ENCODE measurements at places on chromosomes 11 and 22. TPM values are rescaled to one million over a fixed set of nuclear protein-coding genes. Genes with fewer than 3 reads are reported as not detected.
A peak's percentile ranks its signal among the peaks of the same experiment; 100 is the strongest.

DNA sequence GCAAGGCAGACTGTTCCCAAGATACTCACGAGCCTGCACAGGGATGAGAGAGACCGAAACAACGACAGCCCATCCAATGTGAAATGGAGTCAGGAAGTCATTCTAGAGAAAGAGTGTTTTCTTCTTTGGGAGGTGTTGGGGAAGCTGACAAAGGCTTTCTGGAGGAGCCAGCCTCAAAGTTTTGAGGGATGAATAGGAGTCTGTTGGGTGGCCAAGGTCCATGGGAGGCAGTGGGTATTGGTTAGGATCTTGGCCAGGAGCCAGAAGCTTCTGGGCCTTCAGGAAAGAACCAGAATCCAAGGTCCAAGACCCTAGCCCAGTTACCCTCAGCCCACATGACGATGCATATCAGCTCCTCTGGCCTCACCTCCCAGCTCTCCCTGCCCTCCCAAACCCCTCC lies 59.9 kb upstream of the SHISAL1 start:
- DNase-seq, result peak; percentile 1

Gene PIH1D2
- 0.85 TPM for total RNA-seq

DNA sequence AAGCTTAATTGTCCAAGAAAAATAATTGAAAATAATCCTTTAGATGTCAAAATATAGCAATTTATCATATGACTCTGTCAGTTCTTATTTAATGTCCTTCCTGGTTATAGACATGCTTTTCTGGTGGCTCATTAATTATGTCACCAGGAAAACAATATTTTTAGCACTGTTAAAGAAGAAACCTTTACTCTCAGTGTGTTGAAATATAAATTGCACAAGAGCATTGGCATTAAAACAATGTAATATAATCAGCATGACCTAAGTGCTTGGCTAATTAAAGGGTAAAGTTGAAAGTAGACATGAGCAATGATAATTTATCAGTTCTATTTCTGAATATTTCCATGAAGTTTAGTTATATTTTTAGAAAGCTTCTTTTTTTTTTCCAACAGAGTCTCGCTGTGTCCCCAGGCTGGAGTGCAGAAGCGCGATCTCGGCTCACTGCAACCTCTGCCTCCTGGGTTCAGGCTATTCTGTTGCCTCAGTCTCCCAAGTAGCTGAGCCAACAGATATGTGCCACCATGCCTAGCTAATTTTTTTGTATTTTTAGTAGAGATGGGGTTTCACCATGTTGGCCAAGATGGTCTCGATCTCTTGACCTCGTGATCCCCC lies 232.3 kb downstream of the JRKL start:
- no peak for DNase-seq

DNA sequence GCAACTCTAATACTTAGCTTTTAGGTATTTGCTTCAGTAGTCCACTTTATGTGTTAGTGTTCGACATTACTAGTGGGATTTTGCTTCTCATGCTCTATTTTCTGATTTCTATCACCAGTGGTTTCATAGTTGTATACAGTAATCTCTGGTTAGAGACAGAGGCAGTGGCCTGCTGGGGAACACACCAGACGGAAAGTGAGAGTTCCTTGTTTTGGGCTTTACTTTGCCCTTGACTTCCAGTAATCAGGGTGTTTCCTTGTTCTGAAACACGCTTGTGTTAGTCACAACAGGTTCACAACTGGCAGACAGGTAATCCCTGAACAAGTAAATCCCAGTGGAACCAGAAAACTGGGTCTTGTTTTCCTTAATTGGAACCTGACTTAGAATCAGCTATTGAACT lies 56.0 kb downstream of the PACS1 start:
- DNase-seq, result no peak

- no peak for DNase-seq
These were observed 379.2 kb downstream of the NELL1 start for GRCh38 chr11:21048626-21049025.

- no peak for DNase-seq
These were observed 332.4 kb upstream of the ARHGAP42 start for GRCh38 chr11:100354736-100355135.

DNA sequence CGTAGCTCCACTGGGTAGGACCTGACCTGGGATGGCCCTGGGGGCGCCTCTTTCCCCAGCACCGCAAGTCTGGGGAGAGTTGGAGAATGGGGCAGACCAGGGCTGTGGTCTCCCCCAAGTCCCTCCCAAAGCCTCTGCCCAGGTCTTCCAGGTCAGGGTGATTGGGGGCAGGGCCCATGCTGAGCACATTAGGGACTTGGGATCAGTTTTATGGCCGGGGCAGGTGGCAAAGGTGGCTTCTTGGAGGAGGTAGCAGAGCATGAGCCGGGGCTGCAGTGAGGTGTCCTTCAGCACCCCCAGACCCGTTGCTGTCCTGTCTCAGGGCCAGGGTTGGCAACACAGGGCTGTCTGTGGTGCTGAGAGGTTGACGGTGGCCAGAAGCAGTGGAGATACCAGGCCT lies 6.0 kb downstream of the RELT start:
- no peak for DNase-seq

DNA sequence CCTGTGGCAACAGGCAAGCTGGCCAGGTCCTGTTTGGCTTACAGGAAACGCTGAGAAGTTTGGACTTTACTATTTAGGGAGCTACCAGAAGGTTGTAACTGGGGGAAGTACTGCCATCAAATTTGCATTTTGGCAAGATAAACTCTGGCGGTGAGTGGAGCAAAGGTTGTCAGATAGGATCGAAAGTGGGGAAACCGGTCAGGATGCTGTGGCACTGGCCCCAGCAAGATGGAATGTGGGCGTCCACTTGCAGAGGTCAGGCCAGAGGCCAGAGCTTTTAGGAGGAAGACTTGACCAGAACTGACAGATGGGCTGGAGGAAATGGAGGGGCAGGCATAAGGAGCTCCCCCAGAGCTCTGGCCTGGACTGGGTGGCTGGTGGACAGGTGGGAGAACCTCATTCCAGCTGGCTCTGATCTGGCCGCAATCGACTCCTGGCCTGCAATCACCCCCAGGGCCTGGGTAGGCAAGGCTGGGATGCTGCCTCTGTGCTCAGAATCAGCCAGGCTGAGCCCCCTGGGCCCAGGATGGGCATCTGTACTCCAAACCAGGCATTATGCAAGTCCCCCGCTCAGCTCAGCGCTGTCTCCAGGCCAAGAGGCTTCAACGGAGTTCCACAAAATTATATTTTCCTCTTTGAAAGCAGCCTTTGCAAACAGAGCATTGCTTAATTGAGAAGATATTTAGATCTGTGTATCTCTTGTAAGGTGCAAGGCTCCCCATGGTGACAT lies 178.3 kb upstream of the NECTIN1 start:
- no peak for DNase-seq

Gene FXYD2
- 1.4 TPM for total RNA-seq

DNA sequence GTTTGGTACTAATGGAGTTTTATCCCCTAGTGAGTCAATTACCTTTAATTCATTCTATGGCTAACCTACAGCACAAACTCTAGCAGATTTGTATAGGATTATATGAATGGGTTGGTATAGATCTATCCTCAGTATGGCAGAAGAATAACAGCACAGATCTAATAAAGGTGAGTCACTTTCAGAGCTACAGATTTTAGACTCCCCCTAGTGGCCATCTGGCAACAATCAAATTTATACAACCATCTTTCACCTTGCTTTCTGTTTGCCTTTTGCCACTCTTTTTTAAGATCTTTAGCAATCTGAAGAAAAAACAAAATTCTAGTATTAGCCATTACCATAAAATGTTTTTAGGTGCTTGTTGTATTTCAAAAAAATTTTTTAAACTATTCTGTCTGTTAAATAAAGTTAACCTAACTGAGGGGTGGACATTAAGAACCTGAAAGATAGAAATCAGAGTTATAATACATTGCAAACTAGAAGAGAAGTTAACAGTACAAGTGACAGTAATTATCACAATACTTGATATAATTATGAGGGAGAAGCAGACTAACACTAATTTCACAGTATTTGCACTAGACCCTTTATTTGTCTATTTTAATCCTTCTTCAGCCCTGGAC lies 25.8 kb downstream of the DDIAS start:
- no peak for DNase-seq

DNA sequence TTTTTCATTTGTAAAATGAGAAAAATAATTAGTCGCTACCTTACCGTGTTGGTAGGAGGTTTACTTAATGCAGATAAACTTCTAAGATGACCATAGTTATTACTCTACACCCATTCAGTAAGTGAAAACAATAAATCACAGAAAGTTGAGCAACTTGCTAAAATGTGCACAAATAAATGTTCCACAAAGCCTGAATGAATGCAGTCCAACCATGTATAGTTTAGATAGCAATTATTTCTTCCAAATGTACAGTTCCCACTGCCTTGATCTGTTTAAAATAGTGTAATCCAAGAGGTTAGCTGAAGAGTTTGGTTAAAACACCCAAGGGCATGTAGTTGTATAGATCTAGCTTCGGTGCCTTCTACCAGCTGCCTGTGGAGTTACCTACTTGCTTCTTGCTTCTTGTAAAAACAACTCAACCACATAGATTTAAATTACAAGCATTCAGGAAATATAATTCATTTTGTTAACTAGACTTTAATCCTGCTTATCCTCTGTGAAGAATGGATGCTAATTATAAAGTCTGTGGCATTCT lies 106.3 kb upstream of the CARD18 start:
- DNase-seq, result no peak

Gene CSKMT
- 60.7 TPM for total RNA-seq

DNA sequence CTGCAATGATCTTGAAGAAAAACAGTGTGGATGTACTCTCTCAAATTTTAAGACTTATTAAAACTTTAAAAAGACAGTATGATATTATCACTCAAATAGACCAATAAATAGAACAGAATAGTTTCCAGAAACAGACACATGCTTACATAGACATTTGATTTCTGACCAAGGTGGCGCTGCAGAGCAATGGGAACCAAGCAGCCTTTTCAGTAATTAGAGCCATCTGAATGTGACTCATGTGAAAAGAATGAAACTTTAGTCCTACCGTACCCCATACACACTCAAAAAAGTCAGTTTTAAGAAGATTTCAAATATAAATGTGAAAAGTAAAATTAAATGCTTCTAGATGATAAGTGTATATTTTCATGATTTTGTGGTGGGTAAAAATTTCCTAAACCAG lies 74.2 kb upstream of the MS4A8 start:
- peak; percentile 50 for DNase-seq

- no peak for DNase-seq
These were observed 596.0 kb downstream of the INSC start for GRCh38 chr11:15710580-15711275.

DNA sequence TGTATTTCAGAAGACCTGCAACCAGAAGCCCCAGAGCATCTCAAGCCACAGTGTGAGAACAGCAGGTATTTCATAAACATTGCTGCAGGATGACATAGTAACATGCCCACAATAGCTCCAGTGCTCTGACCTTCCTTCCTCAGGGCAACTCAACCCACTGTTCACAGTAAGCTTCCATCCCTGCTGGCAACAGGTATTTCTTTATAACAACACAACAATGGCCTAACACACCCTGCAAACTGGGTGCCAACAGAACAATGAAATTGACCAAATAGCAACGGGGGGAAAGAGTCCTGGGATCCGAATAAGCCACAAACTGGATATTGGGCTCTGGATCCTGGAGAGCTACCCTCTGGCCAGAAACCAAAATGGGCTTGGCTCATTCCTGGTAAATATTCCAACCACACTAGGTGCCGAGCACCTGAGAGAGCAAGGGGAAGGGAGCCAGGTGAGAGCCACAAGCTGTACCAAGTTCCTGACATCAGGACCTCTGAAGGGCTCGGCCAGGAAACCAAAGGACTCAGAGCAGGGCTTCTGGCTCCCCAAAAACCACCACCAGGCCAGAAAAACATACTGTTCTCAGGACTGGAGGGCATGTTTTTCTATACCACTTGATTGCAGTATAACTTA lies 99.5 kb downstream of the MICAL3 start:
- DNase-seq, result no peak
